D721Med (cell line): ENCODE measurements at places on chromosomes 12 and 14.

- DNase-seq: no peak
Measured at GRCh38 chr14:104569435-104569834, 10.1 kb upstream of the C14orf180 start.

DNA sequence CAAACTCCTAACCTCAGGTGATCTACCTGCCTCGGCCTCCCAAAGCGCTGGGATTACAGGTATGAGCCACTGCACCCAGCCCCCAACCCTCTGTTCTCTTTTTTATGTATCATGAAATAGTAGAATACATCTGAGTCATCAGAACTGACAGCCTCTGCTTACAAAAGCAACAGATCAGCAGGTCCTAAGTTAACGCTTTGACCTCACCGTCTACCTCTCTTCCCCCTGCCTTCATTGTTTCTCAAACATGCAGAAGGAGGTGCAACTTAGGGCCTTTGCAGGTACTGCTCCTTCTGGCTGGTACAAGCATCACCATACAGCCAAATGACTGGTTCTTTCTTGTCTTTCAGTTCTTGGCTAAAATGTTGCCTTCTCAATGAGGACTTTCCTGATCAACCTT is 249.2 kb downstream of the PAWR start:
- no peak for DNase-seq

DNA sequence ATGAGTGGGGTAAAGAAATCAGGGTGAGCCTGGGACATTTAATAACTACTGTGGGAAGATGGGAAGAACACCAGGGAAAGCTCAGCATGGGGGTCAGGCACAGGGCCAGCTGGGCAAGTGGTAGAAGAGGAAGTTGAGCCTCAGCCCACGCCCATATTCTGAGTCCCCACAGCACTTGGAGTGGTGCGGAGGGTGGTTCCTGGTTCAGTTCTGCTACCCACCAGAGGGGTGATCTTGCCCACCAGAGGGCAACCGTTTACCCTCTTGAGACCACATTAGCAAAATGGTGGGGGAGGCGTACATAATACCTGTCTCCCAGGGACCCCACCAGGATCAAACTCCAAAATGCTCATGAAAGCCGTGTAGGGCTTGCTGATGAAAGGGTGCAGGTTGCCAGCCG is 16.8 kb upstream of the ANKRD33 start:
- DNase-seq: no peak

GRCh38 chr12:100555722-100556121 is 17.8 kb upstream of the GAS2L3 start:
- DNase-seq: no peak

- no peak for DNase-seq
Measured at GRCh38 chr12:30908722-30909348, 17.7 kb upstream of the TSPAN11 start.

DNA sequence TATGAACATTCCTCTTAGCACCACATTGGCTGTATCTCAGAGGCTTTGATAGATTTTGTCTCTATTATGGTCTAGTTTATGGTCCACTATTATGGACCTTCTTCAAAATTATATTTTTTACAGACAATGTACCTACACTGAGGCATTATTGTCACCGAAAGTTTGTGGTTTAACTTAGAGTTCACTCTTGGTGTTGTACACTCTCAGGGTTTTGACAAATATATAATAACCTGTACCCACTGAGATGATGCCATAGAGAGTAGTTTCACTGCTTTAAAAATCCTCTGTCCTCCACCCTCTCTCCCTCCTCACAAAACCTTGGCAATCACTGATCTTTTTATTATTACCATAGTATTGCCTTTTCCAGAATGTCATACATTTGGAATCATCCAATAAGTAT is 528.2 kb downstream of the SLC6A15 start:
- no peak for DNase-seq

DNA sequence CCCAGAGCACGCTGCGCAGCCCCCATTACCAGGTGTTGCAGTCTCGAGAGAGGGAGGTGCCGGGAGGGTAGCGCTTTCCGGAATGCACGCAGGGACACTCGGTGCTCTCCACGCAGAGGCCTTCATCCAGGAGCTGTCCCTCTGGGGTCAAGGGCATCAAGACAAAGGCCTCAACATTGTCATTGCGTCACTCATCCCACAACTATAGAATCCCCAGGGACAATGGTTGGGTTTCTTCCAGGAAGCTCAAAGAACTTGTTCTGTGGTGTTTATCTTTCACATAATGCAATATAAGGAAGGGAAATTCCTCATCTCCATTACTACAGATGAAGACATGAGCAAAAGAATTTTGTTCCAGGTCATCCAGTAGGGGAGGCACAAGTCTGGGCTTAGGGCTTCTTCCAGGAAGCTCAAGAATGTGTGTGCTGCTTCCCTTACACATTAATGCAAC is 52.1 kb downstream of the VWF start:
- DNase-seq: no peak
